RWPE2 (cell line): ENCODE measurements at places on chromosomes 13 and 19.

GRCh38 chr13:112647256-112647655 is 42.6 kb upstream of the ATP11A start:
- DNase-seq = no peak

GRCh38 chr13:114071991-114072390 is 60.4 kb downstream of the RASA3 start:
- DNase-seq = no peak

DNA sequence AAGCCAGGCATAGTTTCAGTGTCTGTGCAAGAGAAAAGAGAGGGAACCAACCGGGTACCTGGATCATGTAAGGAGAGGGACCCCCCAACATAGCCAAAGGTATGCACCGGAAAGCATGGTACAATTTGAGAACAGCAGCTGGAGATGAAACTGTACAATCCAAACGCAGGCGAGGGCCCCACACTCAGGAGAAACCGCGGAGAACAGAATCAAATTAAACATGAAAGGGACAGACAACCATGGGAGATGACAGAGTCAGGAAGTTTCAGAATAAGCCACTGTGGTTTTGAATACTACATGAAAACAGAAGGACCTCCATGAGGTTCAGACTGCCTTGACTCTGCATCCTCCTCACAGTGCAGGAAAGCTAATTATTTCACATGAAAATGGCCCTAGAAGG is 62.9 kb upstream of the SPATA13 start:
- no peak for DNase-seq

GRCh38 chr19:41927497-41928192 is 604 bp downstream of the ERFL start:
- no peak for DNase-seq

DNA sequence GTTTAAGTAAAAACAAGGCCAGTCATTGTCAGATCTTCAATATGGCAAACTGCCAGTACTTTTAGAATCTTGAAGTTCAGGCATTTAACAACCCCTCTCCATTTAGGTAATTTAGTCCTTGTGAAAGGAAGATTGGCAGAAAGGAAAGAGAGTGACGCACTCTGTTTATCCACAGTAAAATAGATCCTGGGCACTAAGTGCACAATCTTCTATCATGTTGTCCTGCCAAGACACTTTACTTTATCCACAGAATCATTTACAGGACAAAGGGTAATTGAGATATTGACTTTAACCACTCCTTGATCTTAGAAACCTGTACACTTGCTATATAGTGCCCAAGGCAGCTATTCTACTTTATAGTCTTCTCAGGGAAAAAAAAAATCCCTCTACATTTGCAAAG is 786.4 kb upstream of the SLITRK1 start:
- no peak for DNase-seq

DNA sequence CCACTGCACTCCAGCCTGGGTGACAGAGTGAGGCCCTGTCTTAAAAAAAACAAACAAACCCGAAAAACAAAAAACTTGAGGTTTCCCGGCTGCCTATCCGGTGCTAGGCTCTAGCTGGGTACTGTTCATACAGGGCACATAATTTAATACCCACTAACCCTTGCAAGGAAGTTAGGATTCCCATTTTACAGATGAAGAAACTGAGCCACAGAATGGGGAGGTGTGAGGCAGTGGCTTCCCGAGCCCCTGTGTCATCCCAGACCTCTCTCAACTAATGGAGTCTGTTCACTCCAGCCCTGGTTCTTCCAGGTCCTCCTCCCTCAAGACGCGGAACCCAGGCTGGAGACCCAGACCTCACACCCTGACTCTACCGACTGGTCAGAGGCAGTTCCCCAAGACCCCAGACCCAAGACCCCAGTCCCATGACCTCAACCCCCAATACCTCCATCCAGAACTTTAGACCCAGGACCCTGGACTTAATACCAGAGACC is 576 bp downstream of the APBA3 start:
- no peak for DNase-seq

GRCh38 chr13:71789693-71790329 is 77.2 kb downstream of the DACH1 start:
- no peak for DNase-seq

DNA sequence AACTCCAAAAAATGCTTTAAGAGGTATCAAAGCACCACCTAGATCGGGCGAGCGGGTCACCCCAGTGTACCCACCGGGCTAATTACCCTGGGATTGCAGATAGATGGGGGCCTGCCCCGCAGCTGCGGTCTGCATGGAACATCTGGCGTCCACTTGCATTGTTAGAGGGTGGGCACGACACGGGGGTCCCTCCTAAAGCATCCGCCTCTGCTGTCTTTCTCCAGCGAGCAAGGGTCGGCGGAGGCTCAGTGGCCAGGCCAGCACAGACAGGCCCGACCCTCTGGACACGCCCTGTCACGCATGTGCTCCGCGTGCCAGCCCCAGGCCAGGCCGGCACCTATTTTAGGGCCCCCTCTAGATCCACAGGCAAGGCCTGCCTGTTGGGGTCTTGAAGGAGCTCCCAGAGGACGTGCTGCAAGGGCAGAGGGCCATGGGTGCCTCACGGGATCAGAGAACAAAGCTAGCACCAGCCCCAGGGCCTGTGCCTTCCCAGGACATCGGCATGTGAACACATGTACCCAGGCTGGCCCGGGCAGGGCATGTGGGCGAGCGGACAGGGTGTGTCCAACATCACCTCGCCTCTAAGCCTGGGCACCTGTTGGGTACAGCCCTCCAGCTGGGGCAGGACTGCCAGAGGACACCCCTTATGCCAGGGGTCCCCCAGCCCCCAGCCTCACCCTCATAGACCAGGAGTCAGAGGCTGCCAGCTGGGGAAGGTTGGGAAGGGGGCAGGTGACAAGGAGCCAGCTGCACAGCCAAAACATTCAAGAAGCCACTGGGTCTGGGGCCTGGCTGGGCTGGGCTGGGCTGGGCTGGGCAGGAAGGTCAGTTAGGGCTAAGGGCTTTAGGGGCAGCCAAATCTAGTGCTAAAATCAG is 35.6 kb upstream of the NANOS3 start:
- DNase-seq = peak; percentile 82

GRCh38 chr13:32427852-32428580 is at the start of gene N4BP2L1:
Gene N4BP2L1, minus strand, starts transcription at chr13:32428130. Its CDS starts 48 bp downstream, at chr13:32428082.
- DNase-seq = no peak

GRCh38 chr19:7104747-7105447 is 35.4 kb downstream of the ZNF557 start:
- DNase-seq = no peak

- DNase-seq = no peak
Measured at GRCh38 chr13:111429064-111429558, 108.7 kb downstream of the TEX29 start.

DNA sequence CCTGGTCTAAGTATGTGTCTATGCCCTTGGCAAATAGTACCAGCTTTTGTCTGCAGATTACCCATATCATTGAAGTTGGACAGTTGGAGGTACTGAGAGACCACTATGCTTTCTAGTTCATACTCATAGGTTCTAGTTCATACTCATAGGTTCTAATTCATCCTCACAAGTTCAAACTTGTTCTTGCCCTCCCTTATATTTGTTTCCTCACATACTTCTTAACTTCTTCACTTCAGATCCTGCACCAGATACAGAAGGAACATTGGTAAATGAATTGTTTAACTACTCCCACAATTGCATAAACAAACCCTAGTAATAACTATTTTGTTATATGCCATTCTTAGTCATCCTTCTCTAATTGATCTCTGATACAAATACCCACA is 172.2 kb downstream of the SLITRK1 start:
- DNase-seq = no peak
